ENCODE measurements at places on chromosomes 16 and 17.

DNA sequence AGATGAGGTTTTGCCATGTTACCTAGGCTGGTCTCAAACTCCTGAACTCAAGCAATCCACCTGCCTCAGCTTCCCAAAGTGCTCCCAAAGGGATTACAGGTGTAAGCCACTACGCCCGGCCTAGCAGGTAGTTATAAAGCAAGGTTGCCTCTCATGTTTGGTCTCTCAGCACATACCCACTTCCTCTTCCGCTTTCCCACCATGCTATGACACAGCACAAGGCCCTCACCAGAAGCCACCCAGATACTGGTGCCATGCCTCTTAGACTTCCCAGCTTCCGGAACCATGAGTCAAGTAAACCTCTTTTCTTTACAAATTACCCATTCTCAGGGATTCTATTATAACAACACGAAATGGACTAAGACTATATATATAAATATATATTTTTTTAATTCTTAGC lies 143.6 kb downstream of the COPRS start:
- DNase-seq, result no peak

DNA sequence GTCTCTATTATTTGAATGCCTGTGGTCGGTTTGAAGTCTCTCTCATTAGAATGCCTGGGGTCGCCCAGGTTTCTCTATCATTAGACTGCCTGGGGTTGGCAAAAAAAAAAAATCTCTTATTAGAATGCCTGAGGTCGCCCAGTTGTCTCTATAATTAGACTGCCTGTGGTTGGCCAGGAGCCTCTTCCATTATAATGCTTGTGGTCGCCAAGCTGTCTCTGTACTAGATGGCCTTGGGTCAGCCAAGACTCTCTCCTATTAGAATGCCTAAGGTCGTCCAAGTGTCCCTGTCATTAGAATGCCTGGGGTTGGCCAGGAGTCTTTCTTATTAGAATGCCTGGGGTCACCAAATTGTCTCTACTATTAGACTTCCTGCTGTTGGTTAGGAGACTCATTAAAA lies 2228.4 kb downstream of the TP53TG3F start:
- no peak for DNase-seq

DNA sequence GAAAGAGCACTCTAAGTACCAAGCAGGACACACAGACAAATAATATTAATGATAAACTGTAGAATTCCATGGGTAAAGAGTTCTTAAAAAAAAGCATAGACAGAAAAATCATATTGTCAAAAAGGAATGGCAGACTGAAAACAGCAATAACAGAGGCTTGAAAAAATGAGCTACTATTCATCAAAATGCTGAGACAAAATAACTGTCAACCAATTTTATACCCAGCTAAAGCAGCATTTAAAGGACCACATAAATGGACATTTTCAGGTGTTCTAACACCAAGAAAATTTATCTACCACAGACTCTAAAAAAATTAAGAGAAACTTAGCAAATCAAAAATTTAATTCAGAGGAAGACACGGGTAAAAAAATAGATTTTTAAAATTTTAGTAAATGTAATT lies 119.1 kb downstream of the DYNLRB2 start:
- no peak for DNase-seq

GRCh38 chr17:51487947-51488346 lies 227.6 kb downstream of the UTP18 start:
- no peak for DNase-seq

Data from muscle of back (tissue), 13 donors.